ENCODE measurements at places on chromosomes 13 and 19. TPM values are rescaled to one million over a fixed set of nuclear protein-coding genes. Genes with fewer than 3 reads are reported as not detected.

The ZNF610 gene
- total RNA-seq, result 0.88 TPM

The CYP2B6 gene
- not detected for total RNA-seq

The PSG1 gene
- total RNA-seq, result not detected

The CLDN10 gene
- total RNA-seq, result not detected

The ZNF607 gene
- 8.6 TPM for total RNA-seq

The ZNF222 gene
- total RNA-seq, result 3.6 TPM

The PALM3 gene
- total RNA-seq, result not detected

The FOXA3 gene
- 0.16 TPM for total RNA-seq

The URAD gene
- total RNA-seq, result not detected

All from T-cell (primary cell).